ENCODE measurements at places on chromosomes 13 and 19. TPM values are rescaled to one million over a fixed set of nuclear protein-coding genes. Genes with fewer than 3 reads are reported as not detected.

DNA sequence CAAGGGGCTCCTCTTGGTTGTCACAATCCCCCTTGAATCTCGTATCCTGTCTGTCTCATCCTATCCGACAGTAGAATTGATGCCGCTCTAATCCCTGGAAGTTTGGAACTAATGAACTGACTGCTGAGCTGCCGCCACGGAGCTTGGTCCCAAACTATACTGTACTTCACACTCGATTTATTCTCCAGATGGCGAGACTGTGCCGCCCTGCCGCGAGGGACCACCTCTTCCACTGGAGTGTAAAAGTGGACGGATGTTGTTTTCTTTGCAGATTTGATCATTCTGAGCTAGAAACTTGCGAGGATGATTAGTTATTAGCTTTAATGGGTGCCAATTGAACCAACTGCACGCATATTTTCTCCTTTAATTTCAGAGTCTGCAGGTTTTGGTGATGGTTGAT, 117.2 kb downstream of the ZIC5 start:
- no peak for DNase-seq

GRCh38 chr13:73069206-73069805, 10.5 kb downstream of the KLF5 start:
- DNase-seq, result no peak

DNA sequence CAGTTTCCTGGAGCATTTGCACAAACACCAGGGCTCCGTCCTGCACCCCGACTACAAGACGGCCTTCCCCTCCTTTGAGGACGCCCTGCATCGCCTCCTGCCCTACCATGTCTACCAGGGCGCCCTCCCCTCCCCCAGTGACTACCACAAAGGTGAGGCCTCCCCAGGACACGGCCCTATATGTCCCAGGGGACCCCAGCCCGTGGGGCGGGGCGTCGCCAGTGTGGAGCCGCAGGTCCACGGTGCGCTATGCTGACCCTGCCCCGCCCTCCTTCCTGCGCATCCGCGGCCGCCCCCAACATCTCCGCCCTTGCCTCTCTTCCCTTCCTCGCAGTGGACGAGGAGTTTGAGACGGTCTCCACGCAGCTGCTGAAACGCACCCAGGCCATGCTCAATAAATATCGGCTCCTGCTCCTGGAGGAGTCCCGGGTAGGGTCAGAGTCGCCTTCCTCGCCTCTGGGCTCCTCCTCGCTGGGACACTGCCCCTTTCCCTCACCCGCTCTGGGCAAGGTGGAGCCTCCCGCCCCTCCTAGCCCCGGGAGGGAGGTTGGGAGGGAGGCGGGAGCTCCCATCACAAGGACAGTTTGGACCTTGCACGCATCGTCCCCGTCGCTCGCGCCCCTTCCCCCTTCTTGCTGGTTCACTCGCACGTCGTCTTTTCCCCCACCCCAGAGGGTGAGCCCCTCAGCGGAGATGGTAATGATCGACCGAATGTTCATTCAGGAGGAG, 14.4 kb upstream of the EHD2 start:
- DNase-seq, result no peak

DNA sequence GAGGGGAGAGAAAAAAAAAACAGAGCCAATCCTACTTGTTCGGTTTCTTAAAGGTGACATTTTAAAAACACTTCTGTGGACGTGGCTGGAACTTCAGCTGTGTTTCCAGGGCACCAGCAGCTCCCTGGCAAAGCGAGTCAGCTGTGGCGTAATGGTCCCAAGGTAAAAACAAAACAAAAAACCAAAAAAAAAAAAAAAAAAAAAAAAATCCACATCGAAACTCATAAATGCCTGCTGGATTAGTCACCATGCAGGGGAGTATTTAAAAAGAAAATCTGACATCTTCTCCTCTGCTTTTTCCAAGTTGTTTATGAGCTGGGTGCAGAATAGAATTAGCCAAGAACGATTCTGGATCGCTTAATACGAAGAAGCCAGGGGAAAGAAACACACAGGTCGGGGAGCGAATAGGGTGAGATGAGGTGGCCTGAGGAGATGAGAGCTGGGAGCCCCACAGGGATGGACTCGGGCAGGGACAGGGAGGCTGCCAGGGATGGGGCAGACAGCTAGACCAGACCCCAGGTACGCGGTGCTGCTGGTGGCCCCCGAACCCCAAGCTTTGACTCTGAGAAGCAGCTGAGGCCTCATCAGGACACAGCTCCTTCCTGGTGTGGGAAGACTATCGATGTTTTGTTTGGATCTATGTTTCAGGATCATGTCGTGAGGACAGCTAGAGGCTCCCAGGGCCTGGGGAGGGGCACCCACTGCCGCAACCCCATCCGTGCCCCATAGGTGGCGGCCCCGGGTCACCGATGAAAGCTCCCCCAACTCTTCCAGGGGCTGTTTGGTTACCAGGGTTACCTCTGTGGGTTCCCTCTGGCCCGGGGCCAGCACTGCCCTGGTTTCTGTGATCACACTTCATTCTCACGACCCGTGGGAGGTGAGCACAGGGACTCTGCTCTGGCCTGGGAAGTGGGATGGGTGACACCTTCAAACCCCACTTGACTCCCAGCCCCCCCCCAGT, 3.1 kb upstream of the CTXN1 start:
- DNase-seq, result no peak

SLC6A16 gene
- 0.52 TPM for total RNA-seq

NEK5 gene
- 0.41 TPM for total RNA-seq
